ENCODE measurements at places on chromosomes 2 and 18. TPM values are rescaled to one million over a fixed set of nuclear protein-coding genes. Genes with fewer than 3 reads are reported as not detected.

GRCh38 chr2:154142480-154142879, 270.8 kb downstream of the GALNT13 start:
- no peak overlapping the region for H3K4me3 ChIP-seq
- no peaks in the 10 kb centered on the region for H3K4me1 ChIP-seq
- no peak for DNase-seq
- H3K27me3 ChIP-seq = no peaks in the 10 kb centered on the region

GRCh38 chr2:120761911-120762310, 26.2 kb downstream of the GLI2 start:
- DNase-seq = no peak

The PAX3 gene
- not detected for total RNA-seq

DNA sequence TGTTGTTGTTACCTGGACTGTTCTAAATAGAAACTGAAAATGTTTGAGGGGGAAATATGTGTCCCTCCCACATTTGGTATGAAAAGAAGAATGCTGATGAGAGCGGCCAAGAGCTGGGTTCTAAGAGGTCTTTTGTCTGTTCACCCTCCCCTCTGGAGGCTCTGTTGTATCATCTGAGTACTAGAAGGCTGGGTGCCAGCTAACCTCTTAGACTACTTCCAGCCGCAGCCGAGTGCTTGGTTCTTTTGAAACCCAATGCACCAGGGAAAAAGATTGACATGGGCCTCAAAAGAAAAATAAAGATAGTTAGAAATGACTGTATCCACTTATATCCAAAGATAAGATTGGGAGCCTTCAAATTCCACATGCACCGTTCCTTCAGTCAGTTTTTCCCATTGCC, 255.9 kb downstream of the TXNL1 start:
- H3K4me1 ChIP-seq = no peaks in the 10 kb centered on the region
- H3K36me3 ChIP-seq = no peaks in the 10 kb centered on the region
- H3K27ac ChIP-seq = no peak overlapping the region
- H3K4me3 ChIP-seq = no peak overlapping the region
- DNase-seq = no peak
- no peaks in the 10 kb centered on the region for H3K27me3 ChIP-seq

DNA sequence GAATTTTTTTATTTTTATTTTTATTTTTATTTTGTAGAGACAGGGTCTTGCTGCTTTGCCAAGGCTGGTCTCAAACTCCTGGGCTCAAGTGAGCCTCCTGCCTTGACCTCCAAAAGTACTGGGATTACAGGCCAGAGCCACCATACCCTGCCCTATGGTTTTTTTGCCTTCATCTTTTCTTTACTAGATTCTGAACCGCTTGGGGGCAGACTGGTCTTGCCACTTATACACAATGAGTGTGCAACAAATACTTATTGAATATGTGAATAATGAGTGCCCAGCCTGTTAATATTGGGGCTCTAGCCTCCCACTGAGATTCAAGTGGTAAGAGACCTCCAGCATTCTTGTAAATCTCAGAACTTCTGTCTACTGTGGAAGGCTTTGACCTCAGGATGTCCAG, 3.9 kb downstream of the NCK2 start:
- DNase-seq = no peak
- H3K4me1 ChIP-seq = peaks cover 73% of the 10 kb centered on the region

The POTEI gene
- total RNA-seq = not detected

- DNase-seq = no peak
- no peak overlapping the region for H3K4me3 ChIP-seq
- no peaks in the 10 kb centered on the region for H3K4me1 ChIP-seq
- H3K27ac ChIP-seq = no peak overlapping the region
- H3K27me3 ChIP-seq = peaks cover 14% of the 10 kb centered on the region
These were observed 38.3 kb downstream of the TNS1 start for GRCh38 chr2:217964275-217965161.

DNA sequence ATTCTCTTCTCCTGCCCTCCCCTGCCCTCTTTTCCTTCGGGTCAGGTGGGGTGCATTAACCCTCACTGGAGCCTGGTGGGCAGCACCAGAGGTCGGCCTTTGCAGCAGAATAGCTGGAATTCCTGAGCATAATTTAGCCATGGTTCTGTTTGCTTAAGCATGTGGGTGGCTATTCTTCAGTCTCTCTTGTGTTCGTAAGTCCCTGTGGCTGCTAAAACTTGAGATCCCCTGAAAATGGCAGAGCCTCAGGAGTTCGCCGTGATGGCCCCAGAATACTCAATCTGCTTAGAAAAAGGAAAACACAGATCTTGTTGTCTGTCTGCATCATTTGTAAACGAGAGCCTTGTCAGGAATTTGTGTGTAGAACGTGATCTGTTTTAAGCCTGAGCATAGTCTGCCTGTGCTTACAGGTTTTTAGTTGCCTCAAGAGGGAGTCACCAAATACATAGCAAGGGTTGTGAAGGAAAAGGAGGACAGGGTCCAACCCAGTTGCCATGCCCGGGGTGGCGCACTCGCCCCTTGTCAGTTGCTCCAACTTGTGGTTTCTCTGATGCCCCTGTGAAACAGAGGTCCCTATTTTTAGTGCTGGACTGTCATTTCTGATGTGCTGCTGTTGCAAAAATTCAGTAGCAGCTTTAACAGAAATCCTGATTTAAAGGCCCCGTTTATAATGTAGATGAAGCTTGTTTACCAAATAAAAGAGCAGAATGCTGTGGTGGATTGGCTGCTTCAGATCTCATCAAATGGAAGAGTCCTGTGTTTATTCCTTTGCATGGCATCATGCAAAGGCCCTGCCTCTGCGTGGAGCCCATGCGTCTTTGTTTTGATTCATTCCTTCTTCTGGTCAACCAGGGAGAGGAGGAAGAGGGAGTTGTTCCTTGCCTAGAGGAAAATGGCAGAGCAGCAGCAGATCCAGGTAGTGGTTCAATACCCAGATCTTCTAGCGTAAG, 74.8 kb downstream of the WDSUB1 start:
- H3K27me3 ChIP-seq = no peaks in the 10 kb centered on the region
- H3K4me1 ChIP-seq = peaks cover 14% of the 10 kb centered on the region
- DNase-seq = no peak
- H3K27ac ChIP-seq = no peak overlapping the region

GRCh38 chr18:3368193-3368592, 81.8 kb upstream of the TGIF1 start:
- peaks cover 5% of the 10 kb centered on the region for H3K27me3 ChIP-seq
- no peak for DNase-seq
- no peak overlapping the region for H3K27ac ChIP-seq
- H3K4me3 ChIP-seq = no peak overlapping the region

GRCh38 chr2:50018292-50018691, 864.0 kb upstream of the FSHR start:
- H3K36me3 ChIP-seq = no peaks in the 10 kb centered on the region
- H3K27ac ChIP-seq = no peak overlapping the region
- no peaks in the 10 kb centered on the region for H3K27me3 ChIP-seq
- no peak for DNase-seq
- no peak overlapping the region for H3K4me3 ChIP-seq

- DNase-seq = peak; percentile 12
- H3K27ac ChIP-seq = no peak overlapping the region
- peaks cover 1% of the 10 kb centered on the region for H3K36me3 ChIP-seq
- H3K4me1 ChIP-seq = peaks cover 11% of the 10 kb centered on the region
- no peaks in the 10 kb centered on the region for H3K27me3 ChIP-seq
These were observed 845.9 kb upstream of the ID2 start for GRCh38 chr2:7835693-7836680.

DNA sequence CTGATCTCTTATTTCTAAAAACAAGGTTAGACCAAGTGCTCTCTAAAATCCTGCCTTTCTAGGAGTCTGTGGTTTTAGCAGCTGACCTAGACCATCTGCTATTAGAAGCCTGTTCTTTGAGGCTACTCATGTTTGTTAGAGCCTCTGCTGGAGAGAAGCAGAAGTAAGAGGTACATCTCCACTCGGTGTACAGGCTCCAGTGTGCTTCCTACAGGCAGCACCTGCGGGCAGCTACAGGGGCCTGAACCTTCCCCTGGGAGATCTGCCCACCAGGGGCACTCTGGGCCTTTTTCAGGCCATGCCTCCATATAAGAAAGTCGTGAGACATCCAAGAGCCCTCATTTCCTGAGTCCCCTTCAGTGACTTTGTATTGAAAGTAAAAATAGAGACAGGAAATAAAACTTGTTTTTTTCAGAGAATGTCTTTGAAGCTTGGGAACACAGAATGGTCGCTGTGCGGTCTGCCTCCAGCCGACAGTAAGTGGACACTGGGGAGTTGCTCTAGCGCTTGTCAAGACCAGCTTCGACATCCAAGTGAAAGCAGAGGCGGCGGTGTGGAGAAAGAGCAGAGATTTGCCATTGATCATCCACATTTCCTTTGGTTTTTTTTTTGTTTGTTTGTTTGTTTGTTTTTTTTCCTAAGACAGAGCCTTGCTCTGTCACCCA, 31.7 kb downstream of the ONECUT2 start:
- no peaks in the 10 kb centered on the region for H3K36me3 ChIP-seq
- DNase-seq = no peak
- no peak overlapping the region for H3K4me3 ChIP-seq
- no peaks in the 10 kb centered on the region for H3K4me1 ChIP-seq
- no peaks in the 10 kb centered on the region for H3K27me3 ChIP-seq

All from activated CD4-positive, alpha-beta T cell treated with anti-CD3 and anti-CD28 coated beads, Interleukin-2, amount 10 ng/mL, durations not matched to agents 7 days and 5 days (primary cell).